ENCODE measurements at places on chromosomes 7 and 10. TPM values are rescaled to one million over a fixed set of nuclear protein-coding genes. Genes with fewer than 3 reads are reported as not detected.

GRCh38 chr10:132517951-132518521, 19.6 kb upstream of the INPP5A start:
- peak; percentile 30 for DNase-seq

Gene GRID1
- 0.36 TPM for total RNA-seq

- no peak for DNase-seq
These were observed 12.7 kb upstream of the TMEM273 start for GRCh38 chr10:49200854-49201253.

- no peak for DNase-seq
These were observed 213.4 kb downstream of the AUTS2 start for GRCh38 chr7:69811476-69812308.

DNA sequence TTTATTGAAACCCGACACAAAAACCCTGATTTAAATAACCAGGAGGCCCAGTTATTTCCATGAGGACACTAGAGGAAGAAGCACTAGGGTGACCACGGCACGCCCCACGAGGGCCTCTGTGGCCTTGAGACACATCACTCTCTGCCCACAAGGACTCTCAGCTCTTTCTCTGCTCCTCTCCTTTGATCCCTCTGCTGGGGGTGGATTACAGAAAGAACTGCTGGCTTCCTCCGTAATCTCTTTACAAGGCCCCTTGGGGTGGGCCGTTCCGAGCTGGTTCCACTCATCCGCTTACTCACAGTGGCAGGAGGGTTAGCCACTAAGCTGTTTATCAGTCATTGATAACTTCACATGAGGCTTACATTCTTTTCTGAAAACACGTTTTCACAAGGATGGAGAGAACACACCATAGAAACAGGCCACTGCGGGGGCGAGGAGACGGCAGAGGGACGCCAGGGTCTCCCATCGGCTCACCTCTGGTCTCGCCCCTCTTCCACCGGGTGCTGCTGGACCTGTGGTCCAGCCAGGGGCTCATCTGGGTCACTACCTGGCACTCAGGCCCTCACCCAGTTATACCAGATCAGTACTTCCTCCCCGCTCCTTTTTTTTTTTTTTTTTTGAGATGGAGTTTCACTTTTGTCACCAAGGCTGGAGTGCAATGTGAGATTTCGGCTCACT, 17.6 kb upstream of the PFKFB3 start:
- DNase-seq, result no peak

- DNase-seq, result no peak
These were observed 140.4 kb upstream of the NPY start for GRCh38 chr7:24143547-24143946.

DNA sequence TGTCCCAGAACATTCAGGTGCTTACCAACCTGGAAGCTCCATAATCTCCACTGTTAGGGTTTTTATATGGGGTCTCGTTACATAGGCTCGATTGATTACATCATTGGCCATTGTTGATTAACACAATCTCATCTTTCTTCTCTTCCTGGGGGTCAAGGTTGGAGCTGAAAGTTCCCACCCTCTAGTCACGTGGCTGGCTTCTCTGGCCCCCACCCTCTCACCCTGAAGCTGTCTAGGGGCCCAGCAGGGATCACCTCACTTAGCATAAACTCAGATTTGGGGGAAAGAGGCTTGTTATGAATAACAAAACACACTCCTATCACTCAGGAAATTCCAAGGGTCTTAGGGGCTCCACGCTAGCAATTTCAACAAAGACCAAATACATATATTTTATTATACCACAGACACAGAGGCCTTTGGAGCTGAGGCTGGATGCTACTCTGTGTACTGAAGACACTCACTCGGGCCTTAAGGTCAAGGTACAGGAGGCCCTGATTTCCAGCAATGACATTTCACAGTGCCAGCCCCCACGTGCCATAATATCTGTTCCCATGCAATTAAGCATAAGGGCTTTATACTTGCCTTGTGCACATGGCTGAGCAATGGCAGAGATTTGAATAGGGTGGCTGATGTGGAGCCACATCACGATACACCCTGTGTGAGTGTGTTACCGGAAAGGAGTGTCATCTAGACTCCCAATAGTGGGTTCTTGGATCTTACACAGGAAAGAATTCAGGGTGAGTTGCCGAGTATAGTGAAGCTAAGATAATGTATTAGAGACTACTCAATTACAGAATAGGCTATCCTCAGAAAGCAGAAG, 108.2 kb downstream of the COL26A1 start:
- DNase-seq, result no peak

GRCh38 chr10:12195603-12196506, at the start of the genes CDC123 and NUDT5:
TSS of gene CDC123 (plus strand) at chr10:12196188. CDS start at chr10:12196246, 58 bp downstream.
TSS of gene NUDT5 (minus strand) at chr10:12195891. CDS start at chr10:12186291, 9,600 bp downstream.
- DNase-seq, result peak; percentile 86

Gene IGF2BP3
- total RNA-seq, result 0.51 TPM

DNA sequence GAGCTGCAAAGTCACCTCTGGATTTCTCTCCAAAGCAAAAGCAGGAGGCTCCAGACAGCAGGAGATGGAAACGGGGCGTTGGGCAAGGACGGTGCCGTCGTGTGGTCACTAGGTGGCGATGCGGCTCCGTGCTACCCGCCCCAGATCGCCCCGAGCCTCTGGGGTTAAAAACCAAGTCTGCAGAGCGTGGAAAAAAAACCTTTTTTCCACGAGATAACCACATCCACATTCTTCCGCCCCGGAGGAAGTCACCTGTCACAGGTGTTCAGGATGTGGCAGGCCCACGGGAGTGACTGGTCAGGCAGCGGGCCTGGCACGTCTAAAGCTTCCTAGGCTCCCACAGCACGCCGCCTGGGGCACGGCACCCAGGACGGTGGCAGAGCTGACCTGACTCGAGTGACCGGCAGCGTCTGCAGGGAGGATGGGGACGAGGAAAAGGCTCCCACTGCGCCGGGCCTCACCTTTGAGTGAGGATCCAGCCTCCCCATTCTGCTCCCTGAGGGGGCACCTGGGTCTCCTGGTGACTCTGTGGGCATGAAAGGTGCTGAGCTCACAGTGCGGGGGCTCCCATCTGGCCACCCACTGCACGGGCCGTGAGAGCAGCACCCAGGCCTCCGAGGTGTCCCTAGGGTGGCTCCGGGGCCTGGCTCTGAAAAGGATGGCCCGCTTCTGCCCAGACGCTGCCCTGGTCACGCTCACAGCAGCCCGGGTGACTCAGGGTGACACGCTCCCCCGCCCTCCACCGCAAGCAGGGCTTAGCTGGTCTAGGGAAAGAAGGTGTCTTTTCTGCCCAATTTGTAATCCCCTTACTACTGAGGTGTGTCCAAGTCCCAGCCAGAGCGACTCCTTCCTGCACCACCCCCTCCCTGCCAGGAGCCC, 71.3 kb upstream of the TNRC18 start:
- DNase-seq, result peak; percentile 76

Gene CTAGE15
- not detected for total RNA-seq

GRCh38 chr7:29331163-29331562, 136.6 kb downstream of the CHN2 start:
- no peak for DNase-seq

DNA sequence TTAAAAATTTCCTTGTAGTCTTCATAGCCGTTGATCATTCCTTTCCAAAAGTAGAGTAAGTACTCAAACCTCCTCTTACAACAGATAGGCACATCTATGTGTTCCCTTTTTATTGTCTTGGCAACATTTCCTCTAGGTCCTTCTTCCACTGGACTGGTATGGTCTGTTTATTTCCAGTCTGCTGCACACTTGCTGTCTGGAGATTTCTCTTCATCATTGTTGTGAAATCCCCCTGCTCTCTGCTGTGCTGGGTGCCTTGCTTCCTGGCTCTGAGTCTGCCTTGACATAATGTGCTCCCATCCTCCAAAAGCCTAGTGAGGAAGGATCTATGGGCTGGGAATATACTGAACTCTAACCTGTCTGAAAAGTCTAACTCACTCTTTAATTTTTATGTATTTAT, 545.3 kb upstream of the VSTM2A start:
- DNase-seq, result no peak

DNA sequence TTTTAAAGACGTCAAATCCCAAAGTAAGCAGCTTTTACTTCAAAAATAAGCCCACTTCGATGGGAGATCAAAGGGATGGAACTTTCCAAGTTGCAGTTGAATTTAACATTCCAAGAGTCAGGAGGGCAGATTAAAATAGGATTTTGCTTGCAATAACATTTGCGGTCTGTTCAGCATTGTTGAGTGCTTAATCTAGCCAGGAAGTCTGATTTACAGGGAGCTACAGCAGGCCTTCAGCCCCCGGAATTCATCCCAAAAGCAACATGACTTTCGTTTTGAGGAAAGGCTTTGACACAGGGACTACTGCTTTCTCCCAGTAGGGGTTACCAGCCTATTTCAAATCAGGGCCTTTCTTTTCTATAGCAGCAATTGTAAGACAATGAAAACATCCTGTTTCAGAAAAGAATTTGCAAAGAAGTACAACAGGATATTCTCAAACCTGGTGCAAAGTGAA, 279.6 kb upstream of the PITRM1 start:
- DNase-seq, result no peak

DNA sequence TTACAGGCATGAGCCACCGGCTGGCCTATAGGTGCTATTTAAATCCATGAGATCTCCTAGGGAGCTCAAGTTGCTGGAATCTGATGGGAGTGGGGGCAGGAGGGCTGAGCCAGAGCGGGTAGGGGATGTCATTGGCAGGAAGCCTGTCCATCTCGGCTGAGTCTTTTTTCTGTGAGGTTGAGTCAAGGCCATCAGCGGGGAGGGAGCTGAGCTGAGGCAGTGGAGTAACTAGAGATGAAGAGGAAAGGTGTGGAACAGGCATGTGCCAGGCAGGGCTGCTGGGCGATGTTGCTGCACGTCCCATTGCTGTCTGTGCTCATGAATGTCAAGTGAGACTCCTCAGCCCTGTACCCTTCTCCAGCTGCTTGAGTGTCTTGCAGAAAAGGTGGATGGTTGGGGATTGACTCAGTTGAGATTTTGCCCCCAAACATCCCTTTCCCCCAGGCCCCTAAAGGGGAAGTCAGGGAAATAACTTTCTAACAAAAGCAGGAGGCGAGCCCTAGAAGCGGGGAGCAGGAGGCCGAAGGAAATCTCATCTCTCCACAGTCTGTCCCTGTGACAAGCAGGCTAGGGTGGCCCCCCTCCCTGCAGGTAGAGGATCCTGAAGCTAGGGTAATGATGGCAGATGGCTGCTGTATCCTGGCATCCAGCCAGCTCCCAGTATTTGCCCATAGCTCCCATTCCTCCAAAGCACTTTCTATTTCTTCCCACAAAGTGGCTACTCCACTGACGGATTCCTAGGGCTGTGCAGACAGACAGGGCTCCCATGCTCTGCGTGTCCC, 5.4 kb downstream of the ATP6V1F start:
- peak; percentile 59 for DNase-seq

Gene ANXA8
- 0.24 TPM for total RNA-seq

DNA sequence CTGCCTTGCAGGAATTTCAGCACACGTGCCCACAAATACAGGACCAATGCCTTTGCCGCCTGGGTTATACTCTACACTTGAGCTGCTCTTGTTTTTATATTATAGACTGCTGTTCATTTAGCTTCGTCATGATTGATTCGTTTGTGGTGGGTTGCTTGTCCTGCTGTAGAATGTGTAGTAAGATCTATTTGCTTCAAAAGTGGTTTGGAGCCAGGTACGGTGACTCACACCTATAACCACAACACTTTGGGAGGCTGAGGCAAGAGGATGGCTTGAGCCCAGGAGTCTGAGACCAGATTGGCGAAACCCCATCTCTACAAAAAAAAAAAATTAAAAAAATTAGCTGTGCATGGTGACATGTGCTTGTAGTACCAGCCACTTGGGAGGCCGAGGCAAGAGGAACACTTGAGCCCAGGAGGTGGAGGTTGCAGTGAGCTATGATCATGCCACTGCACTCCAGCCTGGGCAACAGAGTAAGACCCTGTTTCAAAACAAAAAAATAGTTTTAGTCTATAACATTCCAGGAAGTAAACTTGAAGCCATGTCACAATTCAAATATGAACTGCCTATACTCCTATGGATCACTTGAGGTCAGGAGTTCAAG, 9.0 kb upstream of the RHBDD2 start:
- DNase-seq, result no peak

Gene CALML5
- total RNA-seq, result not detected

Gene WNT2
- total RNA-seq, result not detected

GRCh38 chr10:114499630-114500190, 95.4 kb upstream of the AFAP1L2 start:
- DNase-seq, result no peak
